Fibroblast of lung (primary cell): ENCODE measurements at places on chromosomes 4 and X. TPM values are rescaled to one million over a fixed set of nuclear protein-coding genes. Genes with fewer than 3 reads are reported as not detected.

The TNMD gene
- total RNA-seq: not detected in 2 replicates

The TIGD2 gene
- 11.0 and 11.7 TPM in 2 replicates for total RNA-seq

The OPRPN gene
- total RNA-seq: not detected in 2 replicates

The VEGFC gene
- 49.6 and 67.2 TPM in 2 replicates for total RNA-seq

The KCNE5 gene
- 0.51 and 1.2 TPM in 2 replicates for total RNA-seq

The ANAPC4 gene
- 23.4 and 27.1 TPM in 2 replicates for total RNA-seq

The CT55 gene
- total RNA-seq: not detected in 2 replicates

The ARMCX4 gene
- total RNA-seq: 3.6 and 7.6 TPM in 2 replicates

The UPF3B gene
- total RNA-seq: 2.3 and 3.1 TPM in 2 replicates

The TMPRSS11F gene
- not detected in 2 replicates for total RNA-seq

The HAND2 gene
- under 0.01 TPM in 2 replicates for total RNA-seq

The NHSL2 gene
- total RNA-seq: 4.1 and 9.7 TPM in 2 replicates

The GABRB1 gene
- total RNA-seq: 0.17 TPM in 1 of 2 replicates, not detected in the other

The SCRG1 gene
- total RNA-seq: 0.17 and 1.0 TPM in 2 replicates

The GSX2 gene
- 0.33 TPM in 1 of 2 replicates, not detected in the other for total RNA-seq

The C4orf50 gene
- not detected in 2 replicates for total RNA-seq

The CRMP1 gene
- total RNA-seq: 0.33 and 1.5 TPM in 2 replicates

The GBA3 gene
- total RNA-seq: under 0.01 TPM in 1 of 2 replicates, not detected in the other

The MAGEC3 gene
- total RNA-seq: not detected in 2 replicates

The MSX1 gene
- total RNA-seq: 1.3 and 2.1 TPM in 2 replicates

The SPACA5B gene
- total RNA-seq: not detected in 2 replicates

The KLHL4 gene
- 2.1 and 3.5 TPM in 2 replicates for total RNA-seq

The PNMA6A gene
- 3.1 and 3.3 TPM in 2 replicates for total RNA-seq

The FRMD7 gene
- under 0.01 and 0.26 TPM in 2 replicates for total RNA-seq

The SFRP2 gene
- total RNA-seq: under 0.01 and 1.8 TPM in 2 replicates

The CCKAR gene
- total RNA-seq: under 0.01 and 0.83 TPM in 2 replicates

The SH3D19 gene
- total RNA-seq: 17.7 and 31.4 TPM in 2 replicates

The FREM3 gene
- not detected in 2 replicates for total RNA-seq

The CT83 gene
- total RNA-seq: not detected in 2 replicates
